T-helper 1 cell (primary cell): ENCODE measurements at places on chromosomes 3 and 15.
A peak's percentile ranks its signal among the peaks of the same experiment; 100 is the strongest.

GRCh38 chr3:50318163-50318562 lies 4.4 kb downstream of the HYAL2 start:
- DNase-seq = no peak

DNA sequence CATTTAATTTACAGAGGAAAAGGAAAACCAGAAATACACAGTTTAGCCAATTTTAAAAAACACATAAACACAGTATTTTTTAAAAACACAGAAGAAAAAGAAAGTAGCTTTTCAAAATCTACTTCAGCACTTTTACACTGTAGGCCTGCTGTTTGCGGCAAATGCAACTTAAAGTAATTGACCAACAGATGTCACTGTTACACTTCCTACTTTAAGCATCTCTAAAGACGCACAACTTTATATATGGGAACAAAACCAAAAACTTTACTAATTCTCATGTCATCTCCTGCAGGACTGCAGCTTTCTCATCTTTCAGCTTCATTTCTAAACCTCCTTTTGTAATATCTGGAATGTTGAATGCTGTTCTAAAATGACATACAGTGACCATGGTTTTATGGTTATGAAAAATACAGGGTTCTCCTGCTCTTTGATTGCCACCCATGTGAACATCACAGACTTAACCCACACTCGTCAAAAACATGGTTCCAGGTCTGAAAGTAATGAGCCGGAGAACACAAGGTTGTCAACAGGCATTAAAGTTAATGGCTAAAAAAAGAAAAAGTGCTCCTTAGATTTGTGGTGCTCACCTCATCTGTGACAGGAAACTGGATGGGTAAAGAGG lies 107.9 kb downstream of the FMN1 start:
- no peak for DNase-seq

DNA sequence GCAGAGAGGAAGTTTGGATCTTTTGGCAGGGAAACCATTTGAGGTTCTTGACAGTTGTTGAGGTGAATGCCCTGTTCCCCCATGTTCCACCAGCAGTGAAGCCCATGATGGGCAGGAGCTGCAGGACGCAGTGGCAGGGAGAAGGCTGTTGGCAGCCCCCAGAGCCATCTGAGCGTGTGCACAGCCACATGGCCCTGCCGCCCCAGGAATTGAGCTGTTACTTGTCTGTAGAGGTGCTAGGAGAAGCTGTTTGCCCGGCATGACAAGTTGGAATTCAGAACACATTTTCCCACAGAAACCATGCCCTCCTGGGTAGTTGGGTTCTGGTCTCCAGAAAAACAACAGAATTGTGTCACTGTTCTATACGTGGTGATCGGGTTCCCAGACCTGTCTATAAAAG lies 218.2 kb upstream of the NR2E3 start:
- no peak for DNase-seq

- peak; percentile 46 for DNase-seq
Measured at GRCh38 chr15:92521624-92522008, 127.9 kb downstream of the ST8SIA2 start.

- no peak for DNase-seq
Measured at GRCh38 chr3:58526515-58526957, 10.5 kb downstream of the ACOX2 start.

DNA sequence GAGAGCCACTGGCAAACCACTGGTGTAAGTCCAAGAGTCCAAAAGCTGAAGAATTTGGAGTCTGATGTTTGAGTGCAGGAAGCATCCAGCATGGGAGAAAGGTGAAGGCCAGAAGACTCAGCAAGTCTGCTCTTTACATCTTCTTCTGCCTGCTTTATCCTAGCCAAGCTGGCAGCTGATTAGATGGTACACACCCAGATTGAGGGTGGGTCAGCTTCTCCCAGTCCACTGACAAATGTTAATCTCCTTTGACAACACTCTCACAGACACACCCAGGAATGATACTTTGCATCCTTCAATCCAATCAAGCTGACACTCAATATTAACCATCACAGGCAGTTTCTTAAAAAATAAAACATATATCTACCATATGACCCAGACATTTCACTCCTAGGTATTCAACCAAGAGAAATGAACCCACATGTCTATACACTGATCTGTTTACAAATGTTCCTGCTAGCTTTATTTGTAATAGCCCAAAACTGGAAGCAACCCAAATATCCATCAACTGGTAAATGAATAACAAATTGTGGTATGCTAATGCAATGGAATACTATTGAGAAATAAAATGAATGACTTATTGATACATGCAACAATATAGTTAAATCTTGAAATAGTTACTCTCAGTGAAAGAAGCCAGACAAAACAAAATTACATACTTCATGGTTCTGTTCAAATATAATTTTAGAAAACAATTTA lies 373.8 kb downstream of the ZNF385D start:
- no peak for DNase-seq

- no peak for DNase-seq
Measured at GRCh38 chr3:37624276-37624675, 237.4 kb upstream of the CTDSPL start.

DNA sequence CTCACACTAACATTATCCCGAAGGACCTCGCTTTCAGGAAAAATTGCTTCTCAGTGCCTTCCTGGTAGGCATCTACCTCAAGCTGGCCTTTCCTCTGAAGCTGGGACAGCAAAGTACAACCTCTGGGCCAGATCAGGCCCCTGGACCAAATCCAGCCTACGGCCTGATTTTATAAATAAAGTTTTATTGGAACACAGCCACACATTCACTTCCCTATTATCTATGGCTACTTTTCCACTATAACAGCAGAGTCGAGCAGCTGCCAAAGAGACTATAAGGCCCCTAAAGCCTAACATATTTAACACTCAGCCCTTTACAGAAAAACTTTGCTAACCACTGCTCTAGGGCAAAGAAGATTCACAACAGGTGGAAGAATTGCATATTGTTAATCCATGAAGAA lies 554.3 kb downstream of the NTRK3 start:
- no peak for DNase-seq

DNA sequence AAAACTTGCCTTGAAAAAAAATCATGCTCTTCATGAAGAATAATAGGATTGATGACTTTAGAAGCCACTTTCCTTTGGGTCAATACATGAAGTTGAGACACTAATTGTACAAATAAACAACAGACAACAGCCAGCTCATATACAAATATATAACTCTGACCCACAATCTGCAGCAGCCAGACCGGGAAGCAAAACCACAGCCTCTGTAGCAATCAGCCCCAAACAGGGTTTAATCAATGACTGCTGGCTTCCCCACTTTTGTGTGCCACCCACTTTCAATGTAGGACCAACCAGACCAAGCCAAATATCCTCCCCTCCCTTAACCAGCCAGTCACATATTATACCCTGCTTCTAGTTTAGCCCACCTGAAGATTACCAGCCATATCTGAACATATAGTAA lies 39.0 kb downstream of the IFT57 start:
- no peak for DNase-seq

DNA sequence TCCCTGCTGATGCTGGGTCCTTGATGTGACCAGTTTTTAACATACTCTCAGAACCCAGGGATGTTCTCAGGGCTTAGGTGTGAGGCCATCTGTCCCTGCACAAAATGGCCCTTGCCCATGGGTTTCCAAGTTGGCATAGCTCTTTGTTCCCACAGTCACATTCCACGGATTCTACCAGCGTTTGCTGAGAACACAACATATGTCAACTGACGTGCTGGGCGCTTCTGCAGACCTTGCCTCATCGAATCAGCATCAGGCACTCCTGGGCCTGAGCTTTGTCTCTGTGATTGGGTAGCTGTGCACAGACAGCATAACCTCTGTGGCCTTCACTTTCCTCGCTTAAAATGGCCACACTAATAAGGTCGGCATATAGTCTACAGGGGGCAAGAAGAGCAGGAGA lies 69.0 kb downstream of the MGLL start:
- DNase-seq = no peak

DNA sequence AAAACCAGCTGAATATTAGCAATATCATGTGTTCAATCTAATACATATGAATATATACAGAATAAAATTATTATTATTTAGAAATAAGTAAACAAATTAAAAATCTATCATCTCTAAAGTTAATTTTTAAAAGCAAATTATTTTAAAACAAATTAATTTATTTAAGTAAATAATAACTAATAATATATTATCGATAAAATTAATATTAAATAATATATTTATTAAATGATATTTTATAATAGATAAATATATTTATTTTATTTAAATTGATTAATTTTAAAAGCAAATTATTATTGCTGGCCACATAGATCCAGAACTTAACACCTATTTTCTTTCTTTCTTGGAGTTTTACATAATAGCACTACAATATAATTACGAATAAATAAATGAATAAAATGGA lies 22.2 kb downstream of the RTP3 start:
- DNase-seq = no peak

- DNase-seq = no peak
Measured at GRCh38 chr3:165466856-165467255, 270.7 kb upstream of the SLITRK3 start.

- DNase-seq = no peak
Measured at GRCh38 chr3:197270558-197271317, 27.7 kb downstream of the DLG1 start.

- no peak for DNase-seq
Measured at GRCh38 chr3:192834428-192834827, 83.2 kb downstream of the MB21D2 start.

GRCh38 chr15:52716536-52716935 lies 37.3 kb upstream of the ATOSA start:
- no peak for DNase-seq

DNA sequence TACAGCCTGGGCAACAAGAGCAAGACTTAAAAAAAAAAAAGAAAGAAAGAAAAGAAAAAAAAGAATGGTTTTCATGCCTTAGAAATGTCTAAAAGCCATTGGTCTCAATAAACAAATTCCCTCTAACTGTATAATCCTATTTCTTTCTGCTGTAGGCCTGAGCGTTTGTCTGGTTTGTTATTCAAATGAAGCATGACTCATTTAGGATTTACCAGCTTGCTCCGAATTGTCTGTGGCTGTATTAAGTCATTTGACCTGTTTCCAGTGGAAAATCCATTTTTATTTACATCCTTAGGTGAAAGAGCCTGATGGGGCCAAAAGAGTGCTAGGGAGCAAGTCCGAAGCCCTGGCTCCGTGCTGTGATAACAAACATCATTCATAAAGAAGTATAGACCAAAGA lies 73.8 kb downstream of the BDH1 start:
- no peak for DNase-seq

DNA sequence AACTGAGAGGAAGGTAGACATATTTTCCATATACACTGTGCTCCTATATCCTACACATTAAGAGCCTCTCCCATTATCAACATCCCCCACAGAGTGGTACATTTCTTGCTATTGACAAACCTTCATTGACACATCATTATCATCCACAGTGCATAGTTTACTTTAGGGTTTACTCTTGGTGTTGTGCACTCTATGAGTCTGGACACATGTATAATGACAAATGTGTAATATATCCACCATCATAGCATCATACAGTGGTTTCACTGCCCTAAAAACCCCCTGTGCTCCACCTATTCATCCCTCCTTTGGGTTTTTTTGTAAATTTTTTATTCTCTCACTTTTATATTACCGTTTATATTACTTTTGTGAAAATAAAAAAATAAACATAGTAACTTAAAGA lies 22.2 kb upstream of the CLDN18 start:
- DNase-seq = no peak

GRCh38 chr3:187765342-187765741 lies 20.1 kb upstream of the BCL6 start:
- DNase-seq = no peak

- DNase-seq = no peak
Measured at GRCh38 chr15:67127965-67128364, 62.6 kb downstream of the SMAD3 start.

GRCh38 chr3:186283096-186283495 lies 78.9 kb downstream of the DGKG start:
- DNase-seq = no peak

DNA sequence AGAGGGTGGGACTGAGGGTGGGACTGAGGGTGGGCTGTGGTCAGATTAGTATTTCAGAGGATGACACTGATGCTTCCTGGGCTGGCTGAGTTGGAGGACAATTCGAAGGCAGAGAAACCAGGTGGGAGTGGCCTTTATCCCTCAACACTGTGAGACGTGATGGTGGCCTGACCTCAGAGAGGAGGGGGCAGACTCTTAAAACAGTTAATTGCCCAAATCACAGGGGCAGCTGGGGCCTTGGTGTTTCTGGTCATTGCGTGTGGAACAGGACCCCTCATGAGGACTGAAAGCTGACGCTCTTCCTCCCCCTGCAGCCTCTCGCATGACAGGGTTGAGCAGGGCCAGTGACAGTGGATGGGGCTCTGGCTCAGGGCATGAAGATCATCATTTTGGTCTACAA lies 18.7 kb downstream of the DNASE1L3 start:
- DNase-seq = no peak

- DNase-seq = no peak
Measured at GRCh38 chr3:136262559-136262958, 12.4 kb downstream of the PCCB start.

- no peak for DNase-seq
Measured at GRCh38 chr15:86203462-86203861, 123.8 kb downstream of the AGBL1 start.

DNA sequence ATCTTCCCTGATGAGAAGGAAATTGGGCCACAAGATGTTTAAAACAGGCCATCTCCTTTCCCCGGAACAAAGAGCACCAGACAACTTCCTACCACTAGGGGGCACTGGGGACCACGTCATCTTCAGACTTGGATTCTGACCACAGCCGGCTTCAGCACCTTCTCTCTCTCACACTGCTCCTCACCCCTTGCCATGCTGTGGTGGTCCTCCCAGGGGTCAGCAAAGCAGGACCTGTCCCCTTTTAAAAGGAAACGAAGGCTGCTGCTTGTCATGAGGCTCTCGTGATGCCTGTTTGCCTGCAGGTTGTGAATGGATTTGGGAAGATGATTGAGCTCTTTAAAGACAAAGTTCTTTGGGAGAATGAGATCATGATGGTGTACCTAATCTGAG lies 16.2 kb downstream of the RFT1 start:
- peak; percentile 50 for DNase-seq

GRCh38 chr3:184496933-184497332 lies 64.7 kb upstream of the EPHB3 start:
- DNase-seq = no peak

- DNase-seq = no peak
Measured at GRCh38 chr3:120587332-120587975, 8.7 kb upstream of the NDUFB4 start.

DNA sequence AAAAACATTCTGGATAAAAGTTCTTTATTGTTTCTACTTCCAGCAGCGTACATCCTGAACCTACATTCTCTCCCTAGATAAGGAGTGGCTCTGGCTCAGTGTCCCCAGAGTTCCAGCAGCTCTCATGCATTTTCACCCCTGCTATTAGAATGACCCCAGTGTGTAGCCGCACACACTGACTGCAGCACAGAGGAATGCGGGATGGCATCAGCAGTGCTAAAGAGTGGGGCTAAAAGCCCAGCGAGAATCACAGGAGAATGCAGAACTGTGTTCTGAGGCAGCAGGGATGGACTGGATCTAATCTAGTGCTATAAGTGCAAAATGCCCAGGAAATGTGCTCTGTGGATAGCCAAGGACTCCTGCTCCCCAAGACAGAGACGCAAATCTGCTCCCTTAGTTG lies 66.4 kb upstream of the TJP1 start:
- DNase-seq = no peak

- no peak for DNase-seq
Measured at GRCh38 chr15:44157679-44158078, 37.4 kb downstream of the FRMD5 start.
